Right lung (tissue), 10 donors: ENCODE measurements at places on chromosomes 1 and 21. TPM values are rescaled to one million over a fixed set of nuclear protein-coding genes. Genes with fewer than 3 reads are reported as not detected.

DNA sequence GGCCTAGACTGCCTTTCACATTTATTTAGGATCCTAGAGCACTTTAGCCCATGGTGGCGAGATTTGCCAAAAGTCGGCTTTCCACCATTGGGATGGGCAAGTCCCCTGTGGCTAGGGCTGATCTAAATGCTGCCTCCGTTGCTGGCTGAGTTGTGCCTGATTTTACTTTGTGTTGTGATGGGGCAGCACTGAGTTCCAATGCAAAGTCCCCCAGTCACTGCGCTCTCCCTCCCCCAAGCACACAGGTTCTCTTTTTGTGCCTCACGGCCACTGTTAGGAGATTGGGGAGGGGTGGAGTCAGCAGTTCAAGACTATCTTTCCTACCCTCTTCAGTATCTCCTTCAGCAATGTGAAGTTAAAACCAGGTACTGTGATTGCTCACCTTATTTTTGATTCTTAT, 66.7 kb upstream of the COX20 start:
- DNase-seq: no peak

- no peak for DNase-seq
These were observed 57.2 kb downstream of the ZZZ3 start for GRCh38 chr1:77625250-77625649.

Gene KRTAP19-1
- polyA plus RNA-seq: not detected

DNA sequence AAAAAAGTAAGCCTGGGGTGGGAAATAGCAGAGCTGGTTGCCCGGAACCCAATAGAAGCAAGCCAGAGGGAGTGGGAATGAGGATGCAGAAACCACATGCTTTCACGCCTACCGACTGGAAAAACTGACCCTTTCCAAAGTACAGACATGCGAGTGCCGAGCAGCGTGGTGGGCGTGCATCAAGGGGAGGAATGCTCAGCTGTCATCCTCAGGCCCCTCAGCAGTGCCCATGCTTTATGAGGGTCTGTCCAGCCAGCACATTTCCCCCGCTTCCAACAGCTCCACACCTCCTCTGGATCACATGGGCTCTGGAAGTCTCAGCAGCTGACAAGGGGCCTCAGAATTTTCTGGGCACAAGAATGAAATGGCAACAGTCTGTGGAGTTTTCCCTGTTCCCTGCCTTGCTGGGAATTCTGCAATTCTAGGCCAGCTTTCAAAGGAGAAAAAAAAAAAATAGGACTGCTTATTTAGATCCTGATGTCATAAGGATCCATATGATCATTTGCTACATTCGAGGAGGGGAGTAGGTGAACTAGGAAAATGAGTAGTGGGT, 19.1 kb upstream of the IKBKE start:
- DNase-seq: no peak

DNA sequence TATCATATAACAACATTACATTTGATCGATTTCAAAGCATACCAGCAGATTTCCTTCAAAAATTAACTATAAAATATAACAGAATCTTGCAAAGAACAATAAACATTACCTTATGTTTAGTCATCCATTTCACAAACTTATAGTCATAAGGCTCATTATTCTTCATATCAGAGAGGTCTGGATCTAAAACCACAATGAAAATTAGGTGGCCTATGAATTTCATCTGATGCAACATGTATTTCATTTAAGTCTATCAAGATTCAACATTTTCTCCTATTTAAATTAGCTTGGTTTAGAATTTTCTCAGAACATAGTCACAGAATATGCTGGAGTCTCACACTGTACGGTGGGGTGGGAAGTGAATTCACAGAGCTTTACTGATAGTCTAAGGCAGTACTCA, 49.2 kb downstream of the KYAT3 start:
- no peak for DNase-seq
